ENCODE measurements at places on chromosomes 6 and 20.

DNA sequence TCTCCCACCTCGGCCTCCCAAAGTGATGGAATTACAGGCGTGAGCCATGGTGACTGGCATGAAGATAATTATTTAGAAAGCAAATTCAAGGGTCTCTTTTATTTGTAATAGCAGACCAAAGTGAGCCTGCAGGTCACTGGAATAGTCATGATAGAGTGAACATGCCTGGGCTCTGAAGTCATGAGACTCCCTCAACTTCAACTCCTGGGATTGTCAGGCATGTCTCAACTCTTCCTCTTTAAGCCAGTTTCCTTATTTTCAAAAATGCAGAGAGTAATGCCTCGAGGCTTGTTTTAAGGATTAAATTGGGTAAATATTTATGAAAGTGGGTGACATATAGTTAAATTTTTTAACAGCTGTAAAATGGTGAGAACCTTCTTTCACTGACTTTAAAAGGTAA is 22.7 kb upstream of the HECA start:
- DNase-seq = no peak

- peak; percentile 95 for DNase-seq
Measured at GRCh38 chr6:116492331-116493067, 18.9 kb upstream of the CALHM5 start.

GRCh38 chr6:40341726-40342125 is 245.4 kb downstream of the LRFN2 start:
- DNase-seq = no peak

- no peak for DNase-seq
Measured at GRCh38 chr6:18121580-18122127, 823 bp downstream of the NHLRC1 start.

GRCh38 chr20:59729506-59729905 is 125.2 kb downstream of the PHACTR3 start:
- DNase-seq = no peak

- DNase-seq = no peak
Measured at GRCh38 chr20:62632575-62633090, 9.7 kb upstream of the SLCO4A1 start.

DNA sequence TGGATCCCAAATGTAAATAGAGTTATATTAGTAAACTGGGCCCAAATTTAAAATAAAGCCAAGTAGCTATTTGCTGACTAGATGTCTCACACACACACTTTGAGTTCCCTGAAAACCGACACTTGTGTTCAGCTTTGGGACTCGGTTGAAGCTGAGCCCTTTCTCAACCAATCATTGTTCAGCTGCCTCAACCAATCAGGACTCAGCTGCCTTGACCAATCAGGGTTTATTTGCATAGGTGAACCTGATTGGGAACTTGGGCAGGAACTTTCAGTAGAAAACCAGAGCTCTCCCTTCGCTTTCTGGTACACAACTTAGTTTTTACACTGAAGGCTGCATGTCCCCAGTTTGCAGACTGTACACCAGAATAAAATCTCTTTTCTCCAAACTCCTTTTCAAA is 301.7 kb downstream of the FOXA2 start:
- no peak for DNase-seq

DNA sequence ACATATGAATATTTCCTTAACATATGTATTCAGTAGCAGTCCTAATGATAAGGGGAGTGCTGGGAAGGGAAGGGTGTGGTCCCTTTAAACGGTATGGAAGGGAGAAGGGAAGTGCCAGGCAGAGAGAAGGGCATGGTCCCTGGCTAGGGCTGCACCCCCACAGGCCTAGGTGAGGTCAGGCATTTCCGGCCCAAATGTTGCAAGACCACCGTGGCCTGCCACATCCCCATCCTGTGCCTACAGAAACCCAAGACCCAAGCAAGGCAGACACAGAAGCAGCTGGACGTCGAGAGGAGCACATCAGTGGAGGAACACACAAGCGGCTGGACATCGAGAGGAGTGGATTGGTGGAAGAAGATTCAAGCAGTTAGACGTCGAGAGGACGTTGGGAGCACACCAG is 5.9 kb downstream of the RRAGD start:
- peak; percentile 69 for DNase-seq

GRCh38 chr6:152502421-152503188 is 134.6 kb downstream of the SYNE1 start:
- no peak for DNase-seq

- DNase-seq = peak; percentile 24
Measured at GRCh38 chr6:63553208-63553607, 19.1 kb upstream of the LOC128125822 start.

DNA sequence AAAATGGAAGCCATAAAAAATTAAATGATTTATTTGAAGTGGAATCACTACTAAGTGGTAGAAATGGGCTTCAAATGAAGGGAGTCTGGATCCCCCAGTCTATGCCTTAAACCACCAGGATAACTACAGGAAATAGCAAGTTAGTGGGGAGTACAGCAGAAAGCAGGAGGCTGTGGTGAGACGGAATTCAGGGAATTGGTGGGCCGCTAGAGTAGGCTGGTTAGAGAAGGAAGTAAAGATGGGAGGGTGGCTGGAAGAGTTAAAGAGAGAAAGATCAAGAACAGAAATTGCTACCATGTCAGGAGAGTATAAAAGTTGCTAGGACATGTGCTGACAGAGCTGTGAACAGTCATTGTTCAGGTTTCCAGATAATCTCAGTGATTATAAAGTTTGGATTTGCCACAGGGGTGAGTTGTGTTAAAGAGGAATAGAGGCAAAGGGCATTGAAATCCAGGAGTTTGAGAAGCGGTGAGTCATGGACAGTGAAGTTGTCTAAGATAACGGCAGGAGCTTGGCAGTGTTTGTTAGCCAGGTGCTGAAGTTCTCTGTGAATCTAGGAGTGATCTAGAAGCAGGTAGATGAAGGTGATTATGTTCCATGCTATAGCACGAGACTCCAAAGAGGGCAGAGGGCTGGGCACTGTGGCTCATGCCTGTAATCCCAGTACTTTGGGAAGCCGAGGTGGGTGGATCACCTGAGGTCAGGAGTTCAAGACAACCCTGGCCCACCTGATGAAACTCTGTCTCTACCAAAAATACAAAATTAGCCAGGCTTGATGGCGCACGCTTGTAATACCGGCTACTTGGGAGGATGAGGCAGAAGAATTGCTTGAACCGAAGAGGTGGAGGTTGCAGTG is 13.7 kb upstream of the HINT3 start:
- no peak for DNase-seq

GRCh38 chr6:126640356-126640755 is 300.4 kb downstream of the CENPW start:
- no peak for DNase-seq

DNA sequence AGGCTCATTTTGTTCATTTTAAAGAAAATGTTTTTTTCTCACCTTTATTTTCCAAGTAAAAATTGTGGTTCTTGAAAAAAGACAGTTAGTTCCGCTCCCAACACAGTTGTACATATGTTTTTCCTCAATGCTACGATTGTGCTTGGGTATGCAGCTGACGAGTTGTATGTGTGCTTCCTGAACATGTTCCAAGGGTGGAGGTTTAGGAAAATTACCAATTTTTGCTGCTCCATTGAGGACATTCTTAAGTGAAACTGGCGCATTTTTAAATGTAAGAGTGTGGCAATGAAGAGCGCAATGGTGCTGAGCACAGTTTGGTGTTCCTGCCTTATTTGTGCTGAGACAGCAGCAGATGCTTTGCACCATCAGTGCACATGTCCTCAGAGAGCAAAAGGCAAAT is 70.3 kb upstream of the CLDN20 start:
- no peak for DNase-seq

DNA sequence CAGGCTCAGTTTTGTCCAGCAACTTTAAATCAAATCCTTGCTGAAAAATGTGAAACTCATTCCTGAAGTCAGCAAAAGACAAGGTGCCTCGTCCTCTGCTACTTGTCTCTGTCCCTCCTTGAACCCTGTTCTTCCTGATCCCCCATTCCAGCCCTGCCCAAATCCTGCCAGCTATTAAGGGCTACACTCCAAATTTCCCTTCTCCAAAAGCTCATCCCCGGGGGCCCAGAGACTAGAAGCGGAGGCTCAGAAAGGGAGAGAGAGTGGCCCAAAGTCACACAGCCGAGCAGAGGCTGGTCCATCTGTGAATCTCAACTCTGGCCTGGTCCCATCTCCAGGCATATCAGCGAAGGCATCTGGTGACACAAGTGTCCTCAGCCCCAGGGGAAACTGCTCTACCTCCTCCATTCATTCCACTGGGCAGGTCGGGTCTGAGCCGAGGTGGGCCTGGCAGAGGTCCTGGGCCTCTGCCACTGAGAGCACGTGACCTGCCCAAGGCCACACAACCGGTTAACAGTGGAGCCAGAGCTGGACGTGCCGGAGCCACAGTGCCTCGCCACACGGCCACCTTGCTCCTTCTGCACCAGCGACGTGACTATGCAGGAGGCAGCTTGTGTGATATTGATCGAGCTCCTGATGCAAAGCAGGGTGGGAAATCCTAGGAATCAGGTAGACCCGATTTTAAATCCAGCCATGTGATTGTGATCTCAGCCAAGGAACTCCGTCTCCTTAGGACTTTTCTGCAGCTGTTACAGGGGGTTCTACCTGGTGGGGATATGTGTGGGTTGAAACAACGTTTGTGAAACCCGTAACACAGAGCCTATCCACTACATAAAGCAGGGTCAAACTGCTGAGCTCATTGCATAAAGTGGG is 28.6 kb downstream of the NOL4L start:
- DNase-seq = no peak

DNA sequence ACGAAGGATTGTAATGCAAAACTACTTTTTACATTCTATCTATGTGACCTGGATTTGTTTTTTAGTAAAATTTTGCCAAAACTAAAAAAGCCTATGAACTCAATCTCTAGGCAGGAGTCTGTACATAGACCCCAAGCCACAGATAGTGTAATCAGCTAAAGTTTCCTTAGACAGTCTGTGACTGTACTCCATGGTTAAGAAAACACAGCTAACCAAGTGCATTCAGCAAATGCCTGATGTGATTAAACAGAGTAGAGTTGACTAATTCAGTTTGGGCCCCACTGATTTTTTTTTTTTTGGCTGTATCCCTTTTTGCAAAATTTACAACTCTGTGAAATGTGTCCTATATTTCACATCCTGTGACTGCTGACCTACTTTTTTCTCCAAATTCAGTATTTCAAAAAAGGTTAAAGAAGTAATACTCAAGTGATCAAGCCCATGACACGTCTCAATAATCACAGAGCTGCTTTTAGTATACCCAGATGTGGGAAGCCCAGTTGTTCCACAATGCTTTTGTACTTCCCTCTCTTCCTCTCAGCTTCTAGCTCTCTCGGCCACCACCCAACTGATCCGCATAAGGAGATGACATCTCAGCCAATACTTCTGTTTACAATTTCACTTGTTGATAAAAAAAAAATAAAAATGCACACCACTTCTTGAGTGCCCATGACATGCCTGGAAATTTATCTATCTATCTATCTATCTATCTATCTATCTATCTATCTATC is 108.8 kb upstream of the TBX18 start:
- DNase-seq = no peak

- no peak for DNase-seq
Measured at GRCh38 chr6:11621119-11621518, 83.6 kb downstream of the TMEM170B start.

DNA sequence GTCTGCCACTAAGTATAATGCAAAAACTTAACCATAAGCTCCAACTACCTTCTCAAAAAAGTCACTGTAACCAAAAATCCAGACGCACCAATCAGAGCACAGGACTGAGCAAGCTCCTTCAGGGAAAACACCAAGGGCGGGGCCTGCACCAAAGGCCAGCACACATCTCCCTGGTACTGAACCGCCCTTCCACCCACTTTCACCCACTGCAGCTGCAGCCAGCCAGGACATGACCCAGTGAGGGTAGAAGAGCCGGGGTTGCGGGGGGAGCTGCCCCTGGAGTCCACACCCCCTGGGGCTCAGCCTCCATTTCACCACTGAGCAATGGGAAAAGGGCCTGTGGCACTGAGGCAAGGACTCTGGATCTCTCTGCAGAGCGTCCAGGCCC is 54.3 kb downstream of the TAF4 start:
- no peak for DNase-seq

DNA sequence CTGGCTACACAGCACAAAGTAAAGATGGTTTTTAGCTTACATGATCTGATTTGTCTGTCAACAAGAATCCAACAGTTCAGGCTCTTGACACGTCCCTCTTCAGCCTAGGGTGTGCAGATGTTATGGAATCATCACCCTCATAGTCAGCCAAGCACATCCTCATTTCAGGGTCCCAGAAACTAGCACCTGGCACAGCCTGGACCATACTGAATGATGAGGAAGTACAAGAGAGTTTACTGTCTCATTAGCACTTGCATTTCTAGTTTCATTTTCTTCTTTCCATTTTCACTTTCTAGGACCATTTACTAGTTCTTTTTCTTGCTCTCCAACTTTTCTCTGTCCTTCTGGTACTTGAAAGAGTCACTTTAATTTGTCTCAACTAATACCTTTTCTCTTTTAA is 6.5 kb downstream of the RIPOR2 start:
- DNase-seq = peak; percentile 23

- DNase-seq = peak; percentile 70
Measured at GRCh38 chr20:709423-709822, 33.8 kb upstream of the SCRT2 start.

GRCh38 chr6:133957780-133958242 is 4.8 kb downstream of the TBPL1 start:
- peak; percentile 93 for DNase-seq

DNA sequence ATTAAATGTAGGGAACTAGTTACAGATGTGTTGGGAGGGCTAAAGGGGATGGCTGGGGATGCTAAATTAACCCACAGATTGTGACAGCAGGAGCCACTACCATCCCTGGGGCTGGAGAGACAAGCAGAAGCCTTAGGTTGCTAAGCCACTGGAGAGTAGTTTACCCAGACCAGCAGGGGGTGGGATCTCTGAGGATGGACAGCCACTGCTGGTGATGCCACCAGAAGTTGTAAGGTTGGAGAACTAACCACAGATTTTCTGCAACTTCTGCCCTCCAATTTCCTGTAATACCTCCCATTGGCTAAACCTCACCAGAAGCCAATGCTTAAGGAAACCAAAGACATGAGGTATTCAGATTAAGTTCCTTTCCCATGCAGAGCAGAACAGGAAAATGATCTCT is 139.6 kb upstream of the NOX3 start:
- DNase-seq = peak; percentile 58

DNA sequence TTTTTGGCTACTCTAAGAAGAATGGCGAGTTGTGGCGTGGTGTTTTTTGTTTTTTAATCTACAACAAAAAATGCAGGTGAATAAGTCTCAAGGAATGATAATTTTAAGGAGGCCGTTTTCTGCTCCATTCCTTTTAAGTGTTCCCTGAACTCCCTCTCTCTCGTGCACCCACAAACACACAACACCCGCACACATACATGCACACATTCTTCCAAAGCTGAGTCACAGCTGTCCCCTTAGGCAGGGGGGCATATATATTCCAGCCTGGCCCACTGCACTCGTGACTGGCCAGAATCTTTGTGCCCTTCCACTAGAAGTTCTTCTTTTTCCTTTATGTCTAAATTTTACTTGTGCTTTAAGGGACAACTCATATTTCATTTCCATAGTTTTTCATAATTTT is 405.7 kb downstream of the LMBRD1 start:
- DNase-seq = no peak

GRCh38 chr20:47558295-47559066 is 56.8 kb downstream of the NCOA3 start:
- DNase-seq = no peak

DNA sequence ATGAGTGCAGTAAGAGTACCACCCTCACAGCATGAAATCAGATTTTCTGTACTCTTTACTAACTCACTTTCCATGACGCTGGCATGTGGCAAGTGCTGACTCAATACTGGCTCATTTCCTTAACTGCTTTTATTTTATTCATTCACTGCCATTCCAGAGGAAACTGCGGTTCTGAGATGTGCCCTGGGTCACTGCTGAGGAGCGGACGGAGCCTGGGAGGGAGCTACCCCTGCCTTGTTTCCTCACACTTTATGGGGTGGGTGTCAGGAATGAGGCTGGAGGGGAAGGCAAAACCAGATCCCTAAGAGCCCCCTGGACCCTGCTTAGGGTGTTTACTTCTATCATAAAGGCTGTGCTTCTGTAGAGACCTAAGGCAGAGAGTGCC is 14.4 kb downstream of the NT5E start:
- DNase-seq = peak; percentile 43

Measured in hematopoietic multipotent progenitor cell treated with erythropoietin and hydrocortisone succinate and interleukin-3 and kit ligand, for 4 days (in vitro differentiated cells).